ENCODE measurements at places on chromosomes 3 and 15. TPM values are rescaled to one million over a fixed set of nuclear protein-coding genes. Genes with fewer than 3 reads are reported as not detected.

Gene ISLR2
- total RNA-seq, result 2.8 TPM

Gene LRRC49
- total RNA-seq, result 50.5 TPM

Gene WDR5B
- 3.3 TPM for total RNA-seq

Gene NR1I2
- 0.18 TPM for total RNA-seq

Gene UPK1B
- total RNA-seq, result not detected

Gene ALPK3
- total RNA-seq, result 95.2 TPM

Gene EPHB3
- 3.0 TPM for total RNA-seq

Gene MESP2
- not detected for total RNA-seq

Gene METTL6
- 8.3 TPM for total RNA-seq

Gene BTLA
- 0.14 TPM for total RNA-seq

Gene SYNPR
- 5.9 TPM for total RNA-seq

Gene THAP10
- total RNA-seq, result 4.9 TPM

Gene ARID3B
- 2.3 TPM for total RNA-seq

Gene DNAH12
- 0.19 TPM for total RNA-seq

Gene TRIM59
- total RNA-seq, result 0.32 TPM

Gene TEX55
- not detected for total RNA-seq

Gene PLSCR2
- not detected for total RNA-seq

Gene GOLGA6L10
- total RNA-seq, result 0.28 TPM

Gene PRSS50
- total RNA-seq, result 0.12 TPM

Gene BCL2A1
- total RNA-seq, result 0.46 TPM

Gene KIF7
- 3.7 TPM for total RNA-seq

Gene ARPP19
- 154 TPM for total RNA-seq

Gene CCDC191
- total RNA-seq, result 3.1 TPM

Gene MITF
- total RNA-seq, result 64.0 TPM

Gene SNTN
- not detected for total RNA-seq

Gene CLDN11
- 12.1 TPM for total RNA-seq

Gene UNC13C
- 0.57 TPM for total RNA-seq

Gene DISP2
- total RNA-seq, result 0.91 TPM

Gene TMCO5A
- total RNA-seq, result not detected

Gene CILP
- total RNA-seq, result 9.9 TPM

Gene THPO
- 0.23 TPM for total RNA-seq

Gene CTDSPL
- 43.4 TPM for total RNA-seq

Gene PLSCR5
- total RNA-seq, result not detected

Measured in right cardiac atrium (tissue), 5 donors.